ENCODE measurements at places on chromosomes 5 and 9. TPM values are rescaled to one million over a fixed set of nuclear protein-coding genes. Genes with fewer than 3 reads are reported as not detected.

RNF183 gene
- total RNA-seq, result not detected

DNA sequence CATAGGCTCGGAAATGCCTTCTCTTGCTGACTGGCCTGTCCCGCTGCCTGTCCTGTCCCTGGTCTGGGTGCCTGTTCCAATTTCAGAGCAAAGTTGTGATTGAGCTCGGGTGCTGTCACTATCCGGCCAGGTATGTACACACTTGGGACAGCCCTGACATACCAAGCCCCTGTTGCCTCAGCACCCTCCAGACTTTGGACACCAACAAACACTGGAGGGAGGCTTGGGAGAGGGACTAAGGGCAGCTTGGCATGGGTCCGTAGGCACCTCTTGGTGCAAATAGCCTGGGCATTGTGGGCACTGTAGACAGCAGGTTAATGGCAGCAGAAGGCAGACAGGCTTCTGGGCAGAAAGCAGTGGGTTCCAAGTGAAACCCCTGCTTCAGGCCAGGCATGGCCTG is 86.3 kb upstream of the SEMA6A start:
- DNase-seq, result no peak

DNA sequence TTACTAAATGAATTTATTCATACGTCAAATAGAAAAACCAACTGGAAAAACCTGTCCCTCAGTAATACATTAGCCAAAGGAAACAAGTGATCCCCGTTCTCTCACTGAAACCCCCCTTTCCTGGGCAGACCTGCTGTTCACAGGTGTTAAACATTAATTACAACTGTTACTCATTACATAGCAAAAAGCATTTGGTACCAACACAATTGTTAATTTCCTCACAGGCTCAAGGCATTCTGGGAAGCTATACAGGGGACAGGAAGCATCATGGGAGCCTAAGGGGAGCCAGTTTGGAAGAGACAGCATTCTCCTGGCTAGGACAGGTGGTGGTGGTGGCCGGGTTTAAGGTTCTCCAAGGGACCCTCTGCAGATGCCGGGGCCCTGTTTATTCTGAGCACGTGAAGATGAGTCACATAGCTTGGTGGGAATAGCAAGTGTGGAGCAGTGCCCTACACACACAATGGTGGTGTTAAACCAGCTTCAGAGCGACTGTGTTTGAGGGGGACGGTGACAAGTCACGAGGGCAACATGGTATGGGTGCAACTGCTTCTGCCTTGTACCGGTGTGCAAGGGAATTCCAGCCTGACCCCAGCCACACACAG is 62.6 kb upstream of the SLC25A51 start:
- DNase-seq, result no peak

DNA sequence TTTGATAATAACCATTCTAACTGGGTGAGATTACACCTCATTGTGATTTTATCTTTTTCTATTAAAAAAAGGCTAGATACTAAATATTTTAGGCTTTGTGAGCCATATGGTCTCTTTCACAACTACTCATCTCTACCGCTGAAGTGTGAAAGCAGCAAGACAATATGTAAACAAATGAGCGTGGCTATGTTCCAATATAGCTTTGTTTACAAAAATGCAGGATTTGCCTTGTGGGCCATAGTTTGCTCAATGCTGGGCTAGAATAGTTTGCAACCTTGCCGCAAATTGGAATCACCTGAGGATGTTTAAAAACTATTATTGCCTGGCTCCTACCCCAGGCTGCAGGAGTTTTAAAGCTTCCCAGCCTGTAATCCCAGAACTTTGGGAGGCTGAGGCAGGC is 10.2 kb upstream of the GPR150 start:
- DNase-seq, result no peak

PCDHGA12 gene
- total RNA-seq, result 0.07 TPM

DNA sequence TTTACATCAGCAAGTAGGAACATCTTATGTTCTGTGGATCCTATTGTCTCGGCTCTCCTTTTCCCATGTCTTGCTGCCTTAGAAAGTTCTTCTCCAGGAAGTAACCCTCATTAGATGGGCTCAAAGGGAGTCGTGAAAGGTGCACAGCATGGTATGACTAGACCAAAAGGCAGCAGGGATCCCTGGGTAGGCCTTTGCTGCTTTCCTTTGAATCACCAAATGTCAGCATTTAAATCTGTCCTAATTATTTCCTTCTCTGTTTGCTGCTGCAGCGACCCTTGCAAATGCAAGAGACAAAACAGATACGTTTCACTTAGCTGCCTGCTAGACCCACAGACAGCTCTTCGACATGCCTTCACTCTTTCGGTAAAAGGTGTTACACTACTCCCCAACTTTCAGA is 218.4 kb downstream of the ACTL7B start:
- no peak for DNase-seq

GRCh38 chr5:67003685-67003934 is 193.0 kb downstream of the CD180 start:
- no peak for DNase-seq

- DNase-seq, result no peak
These were observed 186.3 kb downstream of the TLE4 start for GRCh38 chr9:79757881-79758669.

- peak; percentile 52 for DNase-seq
These were observed 1.3 kb downstream of the GPR150 start for GRCh38 chr5:95620870-95621838.

SPINK5 gene
- not detected for total RNA-seq

RELL2 gene
- 35.8 TPM for total RNA-seq

TAF1L gene
- not detected for total RNA-seq

DNA sequence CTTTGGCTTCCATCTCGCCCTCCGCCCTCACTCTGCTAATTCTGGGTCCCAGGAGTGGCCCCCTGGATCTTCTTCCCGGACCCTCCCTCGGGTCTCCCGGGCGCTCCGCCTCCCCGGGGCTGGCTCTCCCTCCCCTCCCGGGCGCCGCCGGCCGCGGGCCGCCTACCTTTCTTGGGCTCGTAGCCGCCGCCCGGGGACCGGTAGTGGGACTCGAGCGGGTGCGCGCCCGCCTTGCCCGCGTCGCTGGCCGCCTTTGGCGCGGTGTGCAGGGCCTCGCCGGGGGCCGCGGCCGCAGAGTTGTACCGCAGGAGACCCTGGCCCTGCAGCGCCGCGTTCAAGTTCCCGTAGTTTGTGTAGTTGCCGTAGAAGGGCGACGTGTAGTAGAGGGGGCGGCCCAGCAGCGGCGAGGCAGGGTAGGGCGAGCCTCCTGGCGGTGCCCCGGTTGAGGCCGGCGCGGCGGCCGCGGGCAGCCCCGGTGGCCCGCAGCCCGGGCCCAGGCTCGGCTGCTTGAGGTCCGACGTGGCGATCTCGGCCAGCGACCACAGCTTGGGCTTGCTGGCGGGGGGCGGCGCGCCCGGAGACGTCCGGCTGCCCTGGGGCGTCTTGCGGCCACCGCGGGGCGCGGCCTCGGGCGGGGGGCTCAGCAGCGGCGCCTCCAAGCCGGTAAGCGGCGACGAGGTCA is 3.2 kb downstream of the IRX2 start:
- DNase-seq, result no peak

C5orf34 gene
- 7.0 TPM for total RNA-seq

DNA sequence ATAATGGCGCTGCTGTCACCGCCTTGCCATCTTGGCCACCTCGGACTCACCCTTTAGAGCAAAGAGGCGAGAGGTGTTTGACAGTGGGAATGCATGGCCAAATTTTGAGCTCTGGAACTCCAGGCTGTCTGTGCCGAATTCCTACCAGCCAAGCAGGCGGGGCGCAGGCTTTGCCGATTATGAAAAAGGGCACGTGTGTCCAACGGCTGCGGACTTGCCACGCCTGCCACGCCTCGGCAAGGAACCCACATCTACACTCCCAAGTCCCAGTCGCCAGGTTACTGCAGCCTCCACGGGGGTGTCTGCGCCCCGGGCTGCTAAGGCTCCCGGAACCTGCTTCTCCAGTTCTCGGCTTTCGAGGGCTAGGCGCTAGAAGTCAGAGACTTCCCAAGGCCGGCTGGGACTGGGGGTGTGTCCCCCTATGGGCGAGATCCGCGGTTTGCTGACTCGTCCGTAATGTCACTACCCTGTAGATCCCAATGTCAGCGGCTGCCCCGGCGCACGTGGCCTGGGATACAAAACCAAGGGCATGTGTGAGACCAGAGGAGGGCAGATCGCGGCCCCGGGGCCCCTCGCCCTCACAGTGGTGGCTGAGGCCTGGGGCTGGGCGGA is 2.8 kb downstream of the NPR3 start:
- no peak for DNase-seq

GRCh38 chr9:70081120-70081495 is 37.5 kb downstream of the MAMDC2 start:
- no peak for DNase-seq

GRCh38 chr5:30581198-30581935 is 612.1 kb upstream of the CDH6 start:
- DNase-seq, result no peak

NUTM2F gene
- total RNA-seq, result not detected

YTHDC2 gene
- 32.8 TPM for total RNA-seq

DNA sequence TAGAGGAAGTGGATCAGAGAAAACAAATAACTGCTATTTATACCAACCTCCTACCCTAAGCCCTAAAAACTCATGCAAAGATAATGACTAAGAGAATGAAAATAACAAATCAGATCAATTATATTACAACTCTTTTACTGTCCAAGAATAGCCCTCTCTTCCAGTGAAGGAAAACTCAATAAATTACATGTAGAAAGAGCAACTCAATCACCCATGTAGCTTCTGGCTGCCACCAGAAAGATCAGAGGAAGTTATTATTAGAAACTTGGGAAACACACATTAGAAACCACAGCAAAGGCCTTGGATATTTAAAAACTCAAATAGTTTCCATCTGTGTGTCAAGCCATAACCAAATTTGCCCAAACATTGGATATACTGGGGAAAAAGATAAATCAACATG is 134.0 kb upstream of the TARS1 start:
- no peak for DNase-seq

SLCO6A1 gene
- not detected for total RNA-seq

DNA sequence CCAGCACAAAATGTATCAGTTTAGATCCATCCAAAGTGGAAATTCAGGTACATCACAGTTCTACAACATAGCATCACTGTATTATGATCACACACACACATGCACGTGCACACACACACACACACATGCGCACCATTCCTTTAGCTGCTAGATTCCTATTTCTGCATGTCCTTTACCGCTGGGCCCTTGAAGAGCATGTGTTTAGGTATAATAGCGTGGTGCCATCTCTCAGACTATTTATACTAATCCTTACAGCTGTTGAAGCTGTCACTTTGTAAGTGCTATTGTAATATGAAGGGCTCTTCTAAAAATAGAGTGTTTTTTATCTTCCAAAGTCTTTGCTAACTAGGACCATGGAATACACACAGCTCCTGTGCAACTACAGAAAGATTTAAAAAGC is 308.8 kb upstream of the TRPC7 start:
- no peak for DNase-seq

GRCh38 chr9:91320299-91320698 is 41.4 kb downstream of the AUH start:
- DNase-seq, result no peak

SLC36A2 gene
- not detected for total RNA-seq
